Esophagus muscularis mucosa (tissue), 4 donors: ENCODE measurements at places on chromosomes 2 and 18. TPM values are rescaled to one million over a fixed set of nuclear protein-coding genes. Genes with fewer than 3 reads are reported as not detected.
A peak's percentile ranks its signal among the peaks of the same experiment; 100 is the strongest.

DNA sequence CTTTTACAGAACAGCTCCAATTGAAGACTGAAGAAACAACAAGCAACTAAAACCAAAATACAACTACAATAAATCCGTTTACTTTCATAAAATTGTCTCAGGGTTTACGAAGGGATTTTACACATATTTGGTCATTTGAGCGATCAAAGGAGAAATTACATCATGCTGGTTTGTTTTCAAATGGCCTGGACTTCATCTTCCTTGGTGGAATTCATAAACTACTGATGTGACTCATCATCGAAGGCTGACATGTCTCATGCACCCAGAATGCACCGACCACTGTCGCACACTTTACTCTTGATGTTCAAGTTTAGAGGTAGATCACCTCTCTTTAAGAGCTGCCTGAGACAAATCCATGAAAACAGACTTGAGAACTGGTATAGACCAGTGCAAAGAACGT, 25.6 kb upstream of the PMAIP1 start:
- DNase-seq = no peak

DNA sequence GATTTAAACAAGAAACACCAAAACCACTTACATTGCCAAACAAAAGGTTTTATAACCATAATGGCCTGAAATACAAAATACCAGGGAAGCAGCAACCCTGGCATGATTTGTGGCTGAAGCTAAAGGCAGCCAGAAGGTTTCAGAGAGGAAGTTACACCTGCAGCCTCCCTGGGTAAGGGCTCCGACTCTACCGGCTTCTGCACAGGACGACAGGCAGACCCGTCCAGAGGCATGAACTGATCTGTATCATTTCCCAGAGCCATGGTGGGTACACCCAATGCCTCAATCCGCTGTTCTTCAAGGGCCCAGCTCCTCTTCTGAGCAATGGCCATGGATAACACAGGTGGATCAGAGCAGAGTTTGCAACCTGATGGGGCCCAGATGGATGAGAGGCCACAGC, 71.6 kb downstream of the PXDN start:
- DNase-seq = no peak

DNA sequence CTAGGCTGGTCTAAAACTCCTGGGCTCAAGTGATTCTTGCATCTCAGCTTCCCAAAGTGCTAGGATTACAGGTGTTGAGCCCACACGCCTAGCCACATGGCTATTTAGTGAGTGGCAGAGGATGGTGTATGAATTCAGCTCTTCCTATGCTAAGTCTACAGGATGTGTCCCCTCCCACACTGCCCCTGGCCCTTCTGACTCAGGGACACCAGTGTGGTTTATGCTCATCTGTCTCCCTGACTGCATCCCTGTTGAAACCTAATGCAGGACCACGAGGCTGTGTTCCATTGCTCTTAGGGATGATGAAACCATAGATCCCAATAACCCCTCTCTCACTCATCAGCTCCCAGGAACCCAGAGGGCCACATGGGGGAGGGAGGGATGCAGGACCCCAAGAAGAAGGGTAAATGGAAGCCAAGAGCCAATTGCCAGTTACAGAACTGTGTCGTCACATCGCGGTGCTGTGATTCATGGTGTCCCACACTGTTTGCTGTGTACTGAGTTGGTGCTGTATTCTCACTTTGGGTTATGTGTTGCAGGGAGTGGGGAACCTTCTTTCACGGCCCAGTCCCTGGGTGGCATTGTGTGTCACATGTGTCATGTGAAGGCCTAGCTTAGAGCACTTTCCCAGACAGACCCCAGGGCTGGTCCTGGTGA, 102.9 kb upstream of the HAAO start:
- DNase-seq = no peak

GRCh38 chr2:185245216-185245615, 493.4 kb upstream of the FSIP2 start:
- no peak for DNase-seq

DNA sequence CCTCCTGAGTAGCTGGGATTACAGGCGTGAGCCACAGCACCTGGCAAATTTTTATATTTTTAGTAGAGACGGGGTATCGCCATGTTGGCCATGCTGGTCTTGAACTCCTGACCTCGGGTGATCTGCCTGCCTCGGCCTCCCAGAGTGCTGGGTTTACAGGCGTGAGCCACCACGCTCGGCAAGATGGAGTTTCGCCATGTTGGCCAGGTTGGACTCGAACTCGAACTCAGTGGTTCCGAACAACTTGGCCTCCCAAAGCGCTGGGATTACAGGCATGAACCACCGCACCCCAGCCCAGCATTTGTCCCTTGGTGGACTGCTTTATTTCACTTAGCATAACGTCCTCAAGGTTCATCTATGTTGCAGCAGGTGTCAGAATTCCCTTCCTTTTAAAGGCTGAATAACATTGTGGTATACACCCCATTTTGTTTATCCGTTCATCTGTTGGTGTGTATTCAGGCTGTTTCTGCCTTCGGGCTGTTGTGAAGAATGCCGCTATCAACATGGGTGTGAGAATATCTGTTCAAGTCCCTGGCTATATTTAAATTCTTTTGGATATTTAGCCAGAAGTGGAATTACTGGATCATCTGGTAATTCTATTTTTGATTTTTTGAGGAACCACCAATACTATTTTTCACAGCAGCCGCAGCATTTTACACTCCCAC, 1.2 kb upstream of the CENPA start:
- DNase-seq = no peak

DNA sequence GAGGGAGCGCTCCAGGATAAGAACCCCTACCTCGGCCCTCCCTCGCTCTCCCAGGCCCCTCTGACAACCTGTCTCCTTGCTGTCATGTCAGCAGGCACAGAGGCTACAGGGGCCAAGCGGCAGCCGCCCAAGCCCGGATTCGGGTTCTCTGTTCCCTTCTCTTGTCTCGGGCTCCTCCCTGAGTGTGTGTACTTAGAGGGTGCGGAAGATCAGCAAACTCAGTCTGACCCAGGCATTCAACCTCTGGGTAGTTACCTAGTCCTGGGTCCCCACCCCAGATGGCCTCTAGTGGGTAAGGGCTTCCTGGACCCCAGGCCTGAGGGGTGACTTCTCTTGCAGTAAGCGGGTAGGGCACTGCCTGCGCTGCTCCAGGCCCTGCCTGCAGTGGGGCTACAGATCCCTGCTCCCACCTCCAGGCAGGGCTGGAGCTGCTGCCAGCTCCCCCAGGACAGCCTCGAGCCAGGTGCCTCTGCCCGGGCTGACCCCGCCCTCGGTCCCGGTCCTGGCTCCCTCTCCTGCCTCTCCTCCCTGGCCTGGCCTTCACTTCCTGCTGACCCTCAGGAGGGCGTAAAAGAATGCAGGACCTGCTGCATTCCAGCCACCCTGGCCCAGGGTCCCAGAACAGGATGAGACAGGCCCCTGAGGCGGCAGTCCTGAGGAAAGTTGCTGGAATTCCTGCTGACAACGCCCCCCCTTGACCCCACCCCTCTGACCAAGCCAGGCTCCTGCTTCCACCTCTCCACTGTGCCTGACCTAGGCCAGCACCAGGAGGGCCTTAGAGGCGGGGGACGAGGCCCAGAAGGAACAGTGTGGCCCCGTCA, 22.0 kb downstream of the GPC1 start:
- no peak for DNase-seq

GRCh38 chr2:23367760-23368159, 17.2 kb upstream of the KLHL29 start:
- no peak for DNase-seq

- DNase-seq = no peak
Measured at GRCh38 chr2:42105330-42106256, 57.8 kb downstream of the PKDCC start.

GRCh38 chr2:239644011-239644410, 243.2 kb upstream of the HDAC4 start:
- DNase-seq = no peak

DNA sequence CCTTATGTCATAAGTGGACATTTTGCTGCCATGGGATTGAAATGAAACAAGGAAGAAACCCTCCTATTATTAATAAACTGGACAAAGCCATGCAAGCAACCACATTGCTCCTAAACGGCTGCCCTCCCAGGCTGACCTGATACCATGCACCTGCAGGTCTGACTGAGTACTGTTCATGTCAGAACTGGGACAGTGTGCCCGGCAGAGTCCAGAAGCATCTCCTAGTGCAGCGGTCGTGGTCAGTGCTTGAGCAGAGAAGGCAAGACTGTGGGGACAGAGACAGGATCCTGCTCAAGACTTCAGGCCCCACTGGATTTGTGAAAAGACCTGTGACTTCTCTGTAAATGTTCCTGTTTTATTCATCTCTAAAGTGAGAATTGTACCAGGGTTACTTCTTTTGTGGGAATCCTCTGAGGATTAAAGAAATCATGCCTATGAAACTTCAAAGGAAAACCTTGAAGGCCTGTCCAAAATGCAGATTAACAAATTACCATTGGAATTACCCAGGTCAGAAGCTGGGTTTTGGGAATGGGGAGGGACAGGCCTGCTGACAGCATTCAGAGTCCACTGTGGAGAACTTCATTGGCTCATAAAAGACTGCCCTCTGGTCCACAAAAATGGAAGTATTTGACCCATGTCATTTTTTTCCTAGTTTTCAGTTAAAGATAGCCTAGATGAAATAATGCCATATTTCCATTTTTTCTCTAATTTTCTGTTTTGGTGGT, 13.9 kb downstream of the RNF144A start:
- DNase-seq = peak; percentile 66

DNA sequence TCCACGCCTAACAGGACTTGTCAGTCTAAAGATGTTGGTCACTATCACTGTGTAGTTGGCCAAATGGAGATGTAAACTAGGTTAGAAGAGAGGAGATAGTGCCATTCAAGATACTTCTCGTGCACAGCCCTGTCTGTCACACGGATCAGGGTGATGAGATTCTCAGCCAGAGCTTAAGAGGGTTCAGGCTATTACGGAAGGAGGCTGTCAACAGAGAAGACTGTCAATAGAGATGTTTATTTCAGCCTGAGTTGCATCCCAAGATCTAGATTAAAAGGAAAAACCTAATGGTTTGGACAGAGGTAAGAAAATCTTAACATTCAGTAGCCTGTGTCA, 83.4 kb downstream of the AAK1 start:
- no peak for DNase-seq

- DNase-seq = no peak
Measured at GRCh38 chr2:179936654-179937053, 70.4 kb downstream of the CWC22 start.

GRCh38 chr2:38293152-38293865, 83.8 kb downstream of the ATL2 start:
- no peak for DNase-seq

- DNase-seq = no peak
Measured at GRCh38 chr2:43749583-43749982, 24.3 kb upstream of the DYNC2LI1 start.

- no peak for DNase-seq
Measured at GRCh38 chr2:110829413-110830146, 97.2 kb downstream of the ACOXL start.

DNA sequence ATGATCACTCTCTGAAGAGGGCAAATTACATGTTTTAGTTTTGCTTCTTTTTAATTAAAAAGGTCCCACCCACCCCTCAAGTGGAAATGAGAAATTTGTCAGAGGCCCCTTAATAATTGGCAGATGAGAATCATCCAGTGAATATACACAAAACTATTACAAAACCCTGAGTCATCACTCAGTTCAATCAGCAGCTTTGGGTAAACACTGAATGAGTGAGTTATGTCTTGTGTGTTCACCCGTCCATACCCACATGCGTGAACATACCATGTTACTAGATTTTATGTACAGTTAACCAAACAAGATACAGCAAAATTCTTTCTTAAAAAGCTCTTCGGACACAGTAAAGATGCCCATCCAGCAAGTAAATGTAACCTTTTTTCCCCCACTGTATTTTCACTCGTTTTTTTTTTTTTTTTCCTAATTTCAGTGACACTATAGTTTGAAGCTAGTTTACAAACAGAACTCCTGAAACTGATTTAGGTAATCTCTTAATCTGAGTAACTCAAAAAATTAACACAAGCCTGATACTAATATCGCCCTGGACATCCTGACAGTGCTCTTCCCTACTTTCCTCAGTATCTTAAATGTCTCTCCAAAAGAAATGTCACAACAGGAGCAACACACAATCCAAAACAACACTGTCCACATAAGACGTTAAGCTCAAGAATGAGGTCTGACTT, 1.4 kb downstream of the PSME4 start:
- DNase-seq = no peak

- no peak for DNase-seq
Measured at GRCh38 chr2:68386365-68386764, 21.3 kb downstream of the PLEK start.

- DNase-seq = no peak
Measured at GRCh38 chr18:43501099-43501498, 223.8 kb upstream of the SYT4 start.

- no peak for DNase-seq
Measured at GRCh38 chr2:231339316-231339715, 56.2 kb upstream of the B3GNT7 start.

- no peak for DNase-seq
Measured at GRCh38 chr2:65605743-65606058, 173.3 kb upstream of the SPRED2 start.

- no peak for DNase-seq
Measured at GRCh38 chr18:49652881-49653724, 91.2 kb downstream of the LIPG start.

- DNase-seq = peak; percentile 92
Measured at GRCh38 chr2:33216508-33217182, 259.8 kb upstream of the RASGRP3 start.

The CRACDL gene
- 2.2 TPM for total RNA-seq

The ZBTB14 gene
- 12.0 TPM for total RNA-seq

The UCN gene
- 2.8 TPM for total RNA-seq

The SGO2 gene
- total RNA-seq = 0.71 TPM

The TXNDC2 gene
- 0.33 TPM for total RNA-seq

The CLHC1 gene
- 15.0 TPM for total RNA-seq

The GMCL1 gene
- 9.9 TPM for total RNA-seq

The ABCB6 gene
- 27.3 TPM for total RNA-seq

The SNED1 gene
- total RNA-seq = 14.0 TPM

The VSNL1 gene
- total RNA-seq = not detected

The ATP5F1A gene
- 457 TPM for total RNA-seq

The ARHGAP28 gene
- 1.7 TPM for total RNA-seq
